Right lobe of liver (tissue), 6 donors: ENCODE measurements at places on chromosomes 2 and 18. TPM values are rescaled to one million over a fixed set of nuclear protein-coding genes. Genes with fewer than 3 reads are reported as not detected.
A peak's percentile ranks its signal among the peaks of the same experiment; 100 is the strongest.

Gene NT5C1B
- not detected for total RNA-seq

DNA sequence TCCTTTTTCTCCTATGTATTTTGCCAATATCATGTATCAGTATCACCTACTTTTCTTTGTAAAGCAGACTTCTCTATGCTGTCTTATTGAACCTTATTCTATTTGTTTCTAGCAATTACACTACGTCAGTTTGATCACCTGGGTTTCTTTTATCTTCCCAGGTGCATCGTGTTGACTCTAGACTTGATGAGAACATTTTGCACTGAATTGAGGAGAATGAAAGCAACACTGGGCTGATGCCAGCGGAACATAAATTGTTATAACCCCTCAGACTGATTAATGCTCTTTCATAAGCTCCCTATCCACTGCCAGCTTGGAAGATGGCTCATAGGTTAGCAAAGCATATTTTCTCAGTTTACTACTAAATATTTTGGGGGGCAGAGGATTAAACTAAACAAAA, 140.6 kb downstream of the EPHA4 start:
- no peaks in the 10 kb centered on the region for H3K4me1 ChIP-seq
- H3K27me3 ChIP-seq: no peaks in the 10 kb centered on the region
- DNase-seq: no peak
- no peak overlapping the region for H3K27ac ChIP-seq
- H3K36me3 ChIP-seq: no peaks in the 10 kb centered on the region

DNA sequence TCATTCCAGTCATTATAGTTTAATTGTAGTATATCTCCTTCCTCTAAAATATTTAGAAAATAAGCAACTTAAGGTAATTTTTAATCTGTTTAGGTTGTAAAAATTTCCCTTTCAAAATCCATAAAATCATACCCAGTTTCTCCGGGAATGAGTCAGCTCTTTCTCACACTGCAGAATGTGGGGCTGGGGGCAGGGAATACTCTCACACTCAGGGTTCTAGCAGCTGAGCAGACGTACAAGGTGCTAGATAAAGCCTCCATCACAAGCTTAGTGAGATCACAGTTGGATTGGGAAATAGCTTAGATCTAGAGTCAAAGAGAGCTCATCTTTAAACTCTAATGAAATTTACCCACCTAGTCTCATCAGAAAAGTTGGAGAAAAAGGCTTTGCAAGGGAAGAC, 79.9 kb upstream of the FAM237A start:
- H3K4me1 ChIP-seq: no peaks in the 10 kb centered on the region
- DNase-seq: no peak
- H3K27me3 ChIP-seq: no peaks in the 10 kb centered on the region
- no peaks in the 10 kb centered on the region for H3K36me3 ChIP-seq
- no peak overlapping the region for H3K27ac ChIP-seq

DNA sequence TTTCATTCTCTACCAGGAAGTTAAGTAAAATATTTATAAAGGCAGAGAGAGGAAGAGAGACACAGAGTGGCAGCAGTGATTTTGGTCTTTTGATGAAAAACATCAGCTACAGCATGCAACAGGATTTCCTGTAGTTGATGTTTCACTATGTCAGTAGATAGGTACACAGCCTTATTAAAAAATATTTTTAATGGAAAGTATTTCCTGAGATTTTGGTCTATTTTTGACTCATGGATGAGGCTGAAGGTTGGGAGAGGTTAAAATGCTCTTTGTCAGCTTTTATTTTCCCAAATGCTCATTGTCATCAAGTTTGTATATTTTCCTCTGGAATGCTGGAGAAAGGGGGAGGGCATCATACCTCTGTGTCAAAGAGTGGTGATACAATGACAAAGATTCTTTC, 1112.5 kb downstream of the CBLN2 start:
- H3K4me1 ChIP-seq: no peaks in the 10 kb centered on the region
- DNase-seq: no peak
- no peaks in the 10 kb centered on the region for H3K36me3 ChIP-seq
- H3K4me3 ChIP-seq: no peak overlapping the region
- H3K27ac ChIP-seq: no peak overlapping the region
- H3K27me3 ChIP-seq: no peaks in the 10 kb centered on the region

Gene NEB
- total RNA-seq: 1.3 TPM

Gene ALPG
- total RNA-seq: not detected

Gene MARCHF7
- total RNA-seq: 41.2 TPM

Gene SERPINB13
- not detected for total RNA-seq

DNA sequence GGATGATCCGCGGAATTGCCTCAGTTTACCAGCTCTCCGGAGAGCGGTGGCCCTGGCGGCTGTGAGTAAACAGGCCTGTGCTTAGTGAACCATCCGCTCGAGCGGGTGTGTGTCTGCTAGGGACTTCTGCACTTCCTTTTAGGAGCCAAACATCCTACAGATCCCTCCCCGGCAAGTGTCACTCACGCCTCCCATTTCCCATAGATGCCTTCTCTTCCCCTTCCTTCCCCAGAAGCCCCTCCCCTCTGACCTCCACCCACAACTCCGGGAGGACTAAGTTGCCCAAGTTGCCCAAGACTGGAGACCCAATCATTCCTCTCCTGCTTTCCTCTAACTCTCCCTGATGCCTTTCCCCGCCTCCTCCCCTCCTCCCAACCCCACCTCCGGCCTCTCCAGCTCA, 2.9 kb downstream of the C1QL2 start:
- H3K4me1 ChIP-seq: no peaks in the 10 kb centered on the region
- H3K4me3 ChIP-seq: no peak overlapping the region
- no peak for DNase-seq
- peaks cover 7% of the 10 kb centered on the region for H3K27me3 ChIP-seq
- no peaks in the 10 kb centered on the region for H3K36me3 ChIP-seq

Gene WDR43
- 22.7 TPM for total RNA-seq

Gene SLC4A3
- 0.18 TPM for total RNA-seq

Gene FN1
- total RNA-seq: 1,034 TPM

GRCh38 chr2:237815637-237816036, 17.1 kb downstream of the RBM44 start:
- H3K27me3 ChIP-seq: no peaks in the 10 kb centered on the region
- no peak for DNase-seq
- no peak overlapping the region for H3K4me3 ChIP-seq
- no peaks in the 10 kb centered on the region for H3K4me1 ChIP-seq

Gene KCNJ3
- total RNA-seq: 1.5 TPM

Gene KRTCAP3
- 5.6 TPM for total RNA-seq

Gene ANTXR1
- total RNA-seq: 2.7 TPM

DNA sequence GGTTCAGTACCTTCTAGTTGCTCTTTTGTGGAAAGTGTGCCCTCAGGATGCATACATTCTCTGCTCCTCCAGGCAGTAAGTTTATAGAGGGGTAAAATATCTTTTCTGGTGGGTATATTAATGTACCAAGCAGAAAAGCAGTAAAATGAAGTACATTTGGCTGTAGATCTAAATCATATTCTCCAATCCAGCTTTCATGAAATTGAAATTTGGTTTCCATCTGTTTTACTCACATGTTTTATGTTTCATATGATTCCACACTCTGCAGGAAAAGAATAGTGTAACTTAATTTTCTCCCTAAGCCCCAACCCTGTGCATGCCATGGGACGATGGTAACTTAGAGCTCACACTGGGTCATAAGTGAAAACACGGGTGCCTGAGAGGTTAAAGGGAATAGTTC, 172.3 kb downstream of the AKAIN1 start:
- no peak for DNase-seq
- no peak overlapping the region for H3K27ac ChIP-seq
- no peak overlapping the region for H3K4me3 ChIP-seq
- no peaks in the 10 kb centered on the region for H3K27me3 ChIP-seq
- no peaks in the 10 kb centered on the region for H3K36me3 ChIP-seq

DNA sequence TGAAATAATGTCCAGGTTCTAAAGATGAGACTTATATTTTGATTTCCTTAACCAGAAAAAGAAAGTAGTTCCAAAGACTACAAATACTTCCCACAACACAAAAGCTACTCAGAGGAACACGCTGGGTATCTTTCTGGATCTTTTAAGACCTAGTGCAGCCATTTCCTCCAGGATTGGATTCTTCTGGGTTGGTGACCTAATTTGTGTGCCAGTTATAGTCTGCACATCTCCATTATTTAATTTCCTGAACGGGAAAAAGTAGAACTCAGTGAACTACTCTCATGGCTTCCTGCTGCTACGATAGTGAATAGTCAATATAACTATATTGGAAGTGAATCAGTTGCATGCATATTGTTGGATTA, 1.5 kb downstream of the TMEM87B start:
- peaks cover 6% of the 10 kb centered on the region for H3K4me1 ChIP-seq
- no peak for DNase-seq

- DNase-seq: no peak
- H3K36me3 ChIP-seq: no peaks in the 10 kb centered on the region
- no peaks in the 10 kb centered on the region for H3K27me3 ChIP-seq
These were observed 109.2 kb upstream of the CHRNA1 start for GRCh38 chr2:174873471-174873870.

- DNase-seq: no peak
- H3K36me3 ChIP-seq: no peaks in the 10 kb centered on the region
- H3K27ac ChIP-seq: no peak overlapping the region
- H3K4me3 ChIP-seq: no peak overlapping the region
- no peaks in the 10 kb centered on the region for H3K4me1 ChIP-seq
These were observed 414.3 kb downstream of the ZNF804A start for GRCh38 chr2:185012643-185013042.

DNA sequence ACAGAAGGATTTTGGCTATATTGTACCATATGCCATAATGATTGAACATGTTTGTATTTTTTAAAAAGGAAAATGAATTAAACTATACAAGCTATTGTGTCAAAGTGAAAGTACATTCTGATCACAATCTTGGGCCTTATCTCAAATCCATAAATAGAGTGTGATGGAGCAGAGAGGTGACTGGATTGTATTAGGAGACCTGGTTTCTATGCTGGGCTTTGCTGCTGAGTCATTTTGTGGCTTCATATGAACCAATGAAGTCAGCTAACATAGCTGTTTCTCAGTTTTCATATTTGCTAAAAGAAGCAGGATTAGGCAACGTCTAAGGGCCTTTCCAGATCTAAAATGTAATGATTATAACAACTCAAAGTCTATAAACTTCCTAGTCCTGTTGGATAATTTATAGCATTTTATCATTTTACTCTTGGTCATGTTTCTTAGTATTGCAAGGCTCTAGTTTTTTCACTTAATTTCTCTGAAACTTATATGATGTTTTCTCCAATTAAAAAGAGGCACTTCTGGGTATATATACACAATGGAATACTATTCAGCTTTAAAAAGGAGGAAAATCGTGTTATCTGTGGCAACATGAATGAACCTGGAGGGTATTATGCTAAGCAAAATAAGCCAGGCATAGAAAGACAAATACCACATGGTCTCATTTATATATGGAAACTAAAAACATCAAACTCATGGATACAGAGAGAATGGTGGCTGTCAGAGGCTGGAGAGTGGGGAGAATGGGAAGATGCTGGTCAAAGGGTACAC, 112.3 kb downstream of the MEP1B start:
- H3K27me3 ChIP-seq: no peaks in the 10 kb centered on the region
- no peak overlapping the region for H3K27ac ChIP-seq
- no peak for DNase-seq
- peaks cover 8% of the 10 kb centered on the region for H3K4me1 ChIP-seq
- H3K4me3 ChIP-seq: no peak overlapping the region

Gene C18orf32
- total RNA-seq: 34.2 TPM

Gene REG3A
- total RNA-seq: not detected

GRCh38 chr18:79326413-79327198, 69.1 kb upstream of the NFATC1 start:
- peaks cover 3% of the 10 kb centered on the region for H3K36me3 ChIP-seq
- no peak overlapping the region for H3K4me3 ChIP-seq
- no peak for DNase-seq
- no peak overlapping the region for H3K27ac ChIP-seq

DNA sequence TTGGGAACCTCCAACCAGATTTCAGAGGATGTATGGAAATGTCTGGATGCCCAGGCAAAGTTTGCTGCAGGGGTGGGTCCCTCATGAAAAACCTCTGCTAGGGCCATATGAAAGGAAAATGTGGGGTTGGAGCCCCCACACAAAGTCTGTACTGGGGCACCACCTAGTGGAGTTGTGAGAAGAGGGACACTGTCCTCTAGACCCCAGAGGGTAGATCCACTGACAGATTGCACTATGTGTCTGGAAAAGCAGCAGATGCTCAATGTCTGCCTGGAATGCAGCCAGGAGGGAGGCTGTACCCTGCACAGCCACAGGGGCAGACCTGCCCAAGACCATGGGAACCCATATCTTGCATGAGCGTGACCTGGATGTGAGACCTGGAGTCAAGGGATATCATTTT, 573.7 kb upstream of the NXPH2 start:
- no peaks in the 10 kb centered on the region for H3K27me3 ChIP-seq
- H3K4me3 ChIP-seq: no peak overlapping the region
- DNase-seq: no peak
- H3K27ac ChIP-seq: no peak overlapping the region

GRCh38 chr2:25363733-25364132, 22.0 kb upstream of the DNMT3A start:
- no peak overlapping the region for H3K27ac ChIP-seq
- H3K27me3 ChIP-seq: no peaks in the 10 kb centered on the region
- no peak for DNase-seq
- no peaks in the 10 kb centered on the region for H3K36me3 ChIP-seq
- H3K4me1 ChIP-seq: no peaks in the 10 kb centered on the region
- H3K4me3 ChIP-seq: no peak overlapping the region

- H3K4me1 ChIP-seq: no peaks in the 10 kb centered on the region
- DNase-seq: no peak
- H3K4me3 ChIP-seq: no peak overlapping the region
- H3K27ac ChIP-seq: no peak overlapping the region
These were observed 30.7 kb downstream of the LYPD6B start for GRCh38 chr2:149068996-149069888.

GRCh38 chr2:48105848-48106247, 199.6 kb upstream of the FBXO11 start:
- peak overlapping the region; percentile 38 for H3K4me3 ChIP-seq
- no peak for DNase-seq

DNA sequence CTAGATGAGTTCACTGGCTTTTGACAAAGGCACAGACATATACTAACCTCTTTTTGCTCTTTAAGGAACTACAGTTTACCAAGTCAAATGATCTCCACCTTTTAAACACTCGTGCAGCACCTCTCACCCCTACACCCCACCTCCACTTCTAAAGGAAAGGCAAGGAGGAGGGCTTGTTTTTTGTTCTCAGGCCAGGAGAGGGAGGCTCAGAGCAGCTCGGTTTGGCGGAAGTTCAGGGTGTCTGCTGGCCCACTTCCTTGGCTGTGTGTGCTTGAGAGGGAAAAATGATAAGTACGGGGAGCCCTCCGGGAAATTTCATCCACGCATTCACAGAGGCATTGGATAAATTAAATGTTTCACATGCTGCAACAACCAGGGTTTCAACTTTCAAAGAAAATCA, 667.9 kb downstream of the BCL11A start:
- no peak overlapping the region for H3K27ac ChIP-seq
- H3K4me1 ChIP-seq: no peaks in the 10 kb centered on the region
- DNase-seq: no peak
- no peaks in the 10 kb centered on the region for H3K27me3 ChIP-seq
- H3K4me3 ChIP-seq: no peak overlapping the region
